ENCODE measurements at places on chromosomes 4 and X.

DNA sequence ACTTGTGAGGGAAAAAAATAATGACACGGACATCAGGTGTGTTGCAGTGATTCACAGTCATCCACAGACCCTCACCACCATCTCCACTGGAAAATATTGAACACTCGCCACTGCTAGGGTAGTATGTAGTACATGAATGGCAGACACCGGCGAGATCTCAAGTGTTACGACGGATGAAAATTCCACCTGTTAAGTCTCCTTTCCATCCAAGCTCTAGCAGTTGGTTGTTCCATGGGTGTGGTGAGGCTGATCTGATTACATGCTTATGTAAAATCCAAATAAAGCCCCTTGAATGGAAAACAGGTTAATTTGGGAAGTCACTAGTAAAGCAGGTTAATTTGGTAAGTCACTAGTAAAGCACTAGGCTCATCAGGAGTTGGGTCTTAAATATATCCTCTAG, 1.1 kb upstream of the ARMCX4 start:
- DNase-seq, result no peak

DNA sequence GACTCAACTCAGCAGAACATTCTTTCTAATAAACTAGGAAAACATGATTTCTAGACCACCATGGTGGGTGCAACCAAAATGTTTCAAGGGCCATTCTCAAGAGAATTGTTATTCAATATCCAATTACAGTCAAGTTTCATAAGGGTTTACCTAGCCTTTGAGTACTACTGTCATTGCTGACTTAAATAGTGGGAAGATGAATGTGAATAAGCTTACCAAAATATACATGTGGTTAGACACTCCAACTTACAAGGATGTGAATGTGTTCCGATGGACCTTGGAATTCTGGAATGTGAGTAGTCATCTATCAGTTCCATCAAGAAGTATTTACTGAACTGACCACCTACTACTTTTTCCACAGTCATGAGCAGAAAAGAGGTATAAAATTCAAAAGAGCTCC, 16.9 kb downstream of the SH3RF1 start:
- DNase-seq, result no peak

DNA sequence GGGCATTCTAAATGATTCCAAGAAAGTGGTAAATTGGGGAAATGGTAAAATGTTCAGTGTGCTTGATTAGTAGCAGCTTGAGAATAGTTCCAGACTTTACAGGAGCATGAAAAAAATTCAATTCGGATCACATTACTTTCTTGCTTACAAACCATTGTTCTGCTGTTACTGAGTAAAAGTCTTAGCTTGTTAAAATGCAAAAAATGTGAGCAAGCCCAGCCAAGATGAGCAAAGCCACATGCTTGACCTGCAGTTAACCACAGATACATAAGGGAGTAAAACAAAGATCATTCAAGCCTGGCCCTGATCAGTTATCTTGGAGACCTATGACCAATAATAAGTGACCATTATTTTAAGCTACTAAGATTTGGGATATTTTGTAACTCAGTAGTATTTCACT, 562.9 kb upstream of the MAGEB2 start:
- no peak for DNase-seq

GRCh38 chr4:138864961-138865720, 150.4 kb upstream of the NOCT start:
- no peak for DNase-seq

DNA sequence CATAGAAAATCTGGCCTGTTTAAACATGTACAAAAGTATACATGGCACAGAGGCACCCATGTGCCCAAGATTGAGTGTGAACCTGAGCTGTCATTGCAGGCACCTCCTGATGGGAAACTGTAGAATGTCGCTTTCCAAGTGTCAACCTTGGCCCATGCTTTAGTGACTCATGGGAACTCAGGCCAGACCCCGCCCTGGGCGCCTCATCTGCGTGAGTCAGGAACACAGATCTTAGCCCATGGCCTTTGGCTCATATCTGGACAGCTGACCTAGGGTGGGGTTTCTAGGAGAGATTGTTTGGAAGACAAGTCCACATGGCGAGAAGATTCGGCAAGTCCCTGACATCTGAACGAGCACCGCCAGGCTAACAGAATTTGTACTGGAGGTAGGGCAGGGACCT, 50.0 kb downstream of the CYTL1 start:
- no peak for DNase-seq

DNA sequence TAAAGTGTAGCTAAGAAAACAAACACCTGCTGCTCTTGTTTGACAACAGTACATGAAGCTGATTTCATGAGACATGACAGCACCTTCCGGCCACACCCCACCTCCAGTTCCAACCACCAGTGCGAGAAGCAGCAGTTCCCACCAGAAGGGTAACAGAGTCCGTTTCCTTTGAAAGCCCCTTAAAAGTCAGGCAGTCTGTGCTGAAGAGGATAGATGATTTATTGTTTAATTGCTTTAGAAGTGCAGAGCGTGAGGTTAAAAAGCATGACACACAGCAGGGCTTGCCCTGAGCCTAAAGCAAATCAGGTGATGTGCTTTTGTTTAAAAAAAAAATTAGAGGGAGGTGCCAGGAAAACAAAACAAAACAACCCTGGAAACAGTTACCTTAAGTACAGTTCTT, 82.6 kb downstream of the HADH start:
- DNase-seq, result no peak

DNA sequence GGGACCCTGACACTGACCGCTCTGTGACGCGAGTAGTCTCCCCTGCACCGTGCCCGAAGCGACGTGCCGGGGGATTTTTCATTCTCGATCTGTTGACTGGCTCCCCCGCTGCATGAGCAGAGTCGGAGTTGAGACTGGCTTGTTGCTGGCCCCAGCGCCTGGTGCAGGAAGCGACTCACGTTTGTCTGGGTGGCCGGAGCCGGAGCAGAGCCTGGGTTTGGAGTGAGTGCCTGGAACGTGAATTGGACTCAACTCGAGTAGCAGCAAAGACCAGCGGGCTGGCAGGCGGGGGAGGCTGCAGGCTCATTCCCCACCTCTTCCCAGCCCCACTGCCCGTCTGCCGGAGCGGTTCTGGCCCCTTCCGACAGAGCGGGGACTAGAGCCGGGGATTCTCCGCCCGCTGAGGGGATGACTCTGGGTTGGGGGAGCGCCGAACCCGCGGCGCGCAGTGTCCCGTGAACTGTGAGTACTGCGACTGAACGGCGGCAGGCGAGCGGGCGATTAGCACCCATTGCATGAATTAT, 554 bp downstream of the PCDH7 start:
- no peak for DNase-seq

Measured in inflammatory macrophage treated with lipopolysaccharide for 1 hour (primary cell).